ENCODE measurements at places on chromosomes 3 and 15. TPM values are rescaled to one million over a fixed set of nuclear protein-coding genes. Genes with fewer than 3 reads are reported as not detected.

The ACKR4 gene
- not detected for total RNA-seq

- no peak overlapping the region for H3K27ac ChIP-seq
- no peak overlapping the region for H3K4me3 ChIP-seq
- H3K27me3 ChIP-seq: no peaks in the 10 kb centered on the region
Measured at GRCh38 chr3:34207002-34207401, 408.6 kb downstream of the PDCD6IP start.

DNA sequence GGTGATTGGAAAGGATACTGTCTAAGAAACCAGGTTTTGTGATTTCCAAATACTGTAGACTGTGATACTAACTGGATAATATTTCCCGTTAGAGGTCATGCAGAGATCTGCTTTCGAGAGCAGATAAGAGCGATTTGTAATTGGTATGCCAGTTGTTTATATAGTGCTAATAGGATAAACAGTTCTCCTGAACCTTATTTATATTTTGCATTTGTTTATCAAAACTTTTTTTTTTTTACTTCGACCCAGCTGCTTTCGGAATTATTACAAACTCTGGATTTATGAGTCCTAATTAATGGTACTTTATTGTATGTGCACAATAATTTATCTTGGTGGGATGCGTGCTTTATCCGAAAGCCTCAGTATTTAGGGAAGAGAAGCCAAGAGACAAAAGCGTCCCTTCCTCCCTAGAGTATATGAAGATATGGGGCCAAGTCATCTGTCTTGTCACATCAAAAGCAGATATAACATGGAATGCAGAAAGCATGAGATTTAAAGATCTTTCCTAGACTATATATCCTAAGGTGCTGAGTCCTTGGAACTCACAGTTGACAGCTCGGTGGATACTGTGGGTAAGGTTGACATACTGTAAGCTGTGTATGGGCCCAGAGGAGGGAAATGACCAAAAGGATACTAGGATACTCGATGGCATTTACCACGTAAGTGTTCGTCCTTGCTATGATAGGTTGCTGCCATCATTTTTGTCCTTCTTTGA is 62.2 kb downstream of the SMAD6 start:
- H3K27me3 ChIP-seq: no peaks in the 10 kb centered on the region
- no peak for DNase-seq
- no peak overlapping the region for H3K4me3 ChIP-seq

The ATG7 gene
- total RNA-seq: 24.4 TPM

DNA sequence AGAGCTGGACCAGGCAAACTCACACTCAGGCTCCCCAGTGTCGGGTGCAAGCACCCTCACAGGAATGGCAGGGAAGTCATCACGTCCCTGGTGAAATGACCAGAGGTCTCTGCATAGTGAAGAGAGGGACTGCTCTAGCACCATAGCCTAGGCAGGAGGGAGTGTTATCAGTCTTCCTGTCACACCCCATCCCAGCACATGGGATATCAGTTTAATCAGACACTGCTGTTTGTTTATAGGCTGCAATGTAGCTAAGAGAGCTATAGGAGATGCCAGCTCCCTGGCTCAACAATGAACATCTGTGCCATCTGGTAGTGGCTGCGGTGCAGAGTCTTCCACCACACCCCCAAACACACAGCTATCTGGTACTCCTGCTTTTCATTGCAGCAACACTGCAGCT is 776.6 kb downstream of the ZNF385D start:
- H3K27me3 ChIP-seq: no peaks in the 10 kb centered on the region
- H3K4me3 ChIP-seq: no peak overlapping the region
- H3K4me1 ChIP-seq: no peaks in the 10 kb centered on the region
- DNase-seq: no peak
- no peak overlapping the region for H3K27ac ChIP-seq
- no peaks in the 10 kb centered on the region for H3K36me3 ChIP-seq

The ZBTB47 gene
- total RNA-seq: 5.2 TPM

The IQSEC1 gene
- total RNA-seq: 40.0 TPM

- no peak overlapping the region for H3K27ac ChIP-seq
- no peaks in the 10 kb centered on the region for H3K4me1 ChIP-seq
- H3K27me3 ChIP-seq: no peaks in the 10 kb centered on the region
- no peak overlapping the region for H3K4me3 ChIP-seq
- DNase-seq: no peak
Measured at GRCh38 chr3:41600616-41601015, 361.3 kb downstream of the ULK4 start.

The GABRA5 gene
- not detected for total RNA-seq

- no peaks in the 10 kb centered on the region for H3K36me3 ChIP-seq
- no peak overlapping the region for H3K27ac ChIP-seq
- H3K4me1 ChIP-seq: no peaks in the 10 kb centered on the region
- DNase-seq: peak; percentile 3
- H3K27me3 ChIP-seq: no peaks in the 10 kb centered on the region
Measured at GRCh38 chr15:81002331-81003096, 1.8 kb downstream of the TLNRD1 start.

The GRK7 gene
- total RNA-seq: not detected

The HES1 gene
- 128 TPM for total RNA-seq

The EPHB3 gene
- 5.6 TPM for total RNA-seq

DNA sequence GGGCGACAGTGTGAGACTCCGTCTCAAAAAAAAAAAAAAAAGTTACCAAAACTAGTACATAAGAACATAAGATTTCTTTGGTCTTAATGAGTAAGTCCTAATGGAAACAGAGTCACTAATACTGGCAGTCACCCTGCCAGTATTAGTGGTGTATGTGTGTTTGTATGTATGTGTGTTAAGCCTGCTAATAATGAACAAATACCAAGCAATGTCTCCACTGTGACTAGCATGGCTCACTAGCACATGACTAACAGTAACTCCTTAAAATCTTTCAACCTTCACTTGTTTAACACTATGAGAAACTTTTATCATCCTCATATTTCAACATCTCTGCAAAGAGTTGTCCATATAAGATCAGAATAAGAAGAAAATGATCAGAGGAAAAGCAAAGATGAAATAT is 231.0 kb upstream of the ATP11B start:
- no peaks in the 10 kb centered on the region for H3K36me3 ChIP-seq
- no peaks in the 10 kb centered on the region for H3K4me1 ChIP-seq
- H3K4me3 ChIP-seq: no peak overlapping the region
- no peak overlapping the region for H3K27ac ChIP-seq
- no peak for DNase-seq

Measured in Caco-2 (cell line).